LoVo (cell line): ENCODE measurements at places on chromosomes 3 and 15.

- DNase-seq: no peak
Observed at GRCh38 chr3:188465311-188465710, 311.4 kb downstream of the LPP start.

- no peak for DNase-seq
Observed at GRCh38 chr3:143538577-143538981, 309.7 kb downstream of the SLC9A9 start.

DNA sequence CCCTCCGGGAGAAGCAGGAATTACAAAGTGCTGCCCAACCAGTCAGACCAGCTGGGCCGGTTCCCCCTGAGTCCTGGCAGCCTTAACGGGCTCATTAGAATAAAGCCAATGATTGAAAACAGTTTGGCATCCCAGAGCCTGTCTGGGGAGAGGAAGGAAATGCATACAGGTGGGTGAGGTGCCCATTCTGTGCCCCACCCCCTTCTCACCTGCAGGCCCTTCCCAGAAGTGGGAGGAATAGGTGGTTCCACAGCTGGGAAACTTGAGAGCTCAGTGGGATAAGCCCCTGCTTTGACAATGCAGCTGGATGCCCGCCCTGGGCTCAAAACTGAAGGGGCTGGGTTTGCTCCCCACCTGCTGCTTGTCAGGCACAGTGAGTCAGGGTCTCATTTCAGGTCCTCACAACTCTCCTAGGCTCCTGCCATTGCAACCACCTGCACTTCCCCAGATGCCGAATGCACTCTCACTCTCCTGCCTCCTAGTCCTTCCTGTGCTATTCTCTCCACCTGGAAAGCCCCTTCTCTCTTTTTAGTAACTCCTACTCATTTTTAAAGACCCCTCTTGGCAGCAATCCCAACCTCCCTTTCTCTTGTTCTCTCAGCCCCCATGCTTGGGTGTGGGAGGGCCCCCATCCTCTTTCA is 5.5 kb upstream of the BUB1B start:
- DNase-seq: peak; percentile 76

DNA sequence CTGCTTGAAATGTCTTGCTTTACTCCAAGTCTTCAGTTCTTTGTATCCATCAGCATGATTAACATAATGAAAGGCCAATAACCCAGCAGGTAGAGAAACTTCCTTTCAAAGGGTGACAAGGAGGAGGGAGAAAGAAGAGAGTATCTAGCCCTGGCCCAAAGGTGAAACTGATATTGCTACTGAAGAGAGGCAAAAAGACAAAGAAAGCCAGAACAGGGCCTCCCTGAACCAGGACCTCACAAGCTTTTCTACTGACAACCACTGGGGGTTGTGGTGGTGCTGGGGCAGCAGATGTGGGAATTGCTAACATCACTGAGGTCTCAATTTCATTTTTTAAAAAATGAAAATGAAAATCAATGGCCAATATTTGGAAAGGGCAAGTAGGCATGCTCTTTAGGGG is 234.1 kb downstream of the RSL24D1 start:
- DNase-seq: no peak

DNA sequence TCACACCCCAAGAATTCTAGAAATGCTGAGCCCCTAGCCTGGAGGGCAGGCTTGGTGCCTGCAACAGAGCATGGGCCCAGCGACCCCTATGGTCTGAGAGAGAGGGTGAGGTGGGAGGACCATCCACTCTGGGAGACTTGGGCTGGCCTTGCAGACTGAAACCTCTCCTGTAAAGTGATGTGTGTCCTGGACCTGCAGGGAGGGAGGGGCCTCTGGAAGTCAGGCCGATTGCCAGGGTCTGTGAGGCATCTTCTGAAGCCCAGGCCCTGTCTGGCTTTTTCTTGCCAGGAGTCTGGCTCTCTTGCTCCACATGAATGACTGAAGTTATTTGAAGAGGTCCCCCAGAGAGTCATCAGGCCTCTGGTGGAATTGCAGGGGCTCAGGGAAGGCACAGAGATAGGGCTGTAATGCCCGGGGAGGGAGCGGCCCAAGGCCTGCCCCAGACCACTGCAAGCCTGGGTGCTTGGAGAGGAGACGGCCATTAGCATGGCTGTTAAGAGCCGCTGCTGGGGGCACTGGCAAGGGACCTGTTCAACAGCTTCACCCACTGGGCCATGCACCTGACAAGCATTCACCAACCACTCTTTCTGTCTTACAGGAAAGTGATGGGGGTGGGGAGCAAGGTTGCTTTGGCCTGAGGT is 56.0 kb upstream of the CHRNA7 start:
- no peak for DNase-seq

DNA sequence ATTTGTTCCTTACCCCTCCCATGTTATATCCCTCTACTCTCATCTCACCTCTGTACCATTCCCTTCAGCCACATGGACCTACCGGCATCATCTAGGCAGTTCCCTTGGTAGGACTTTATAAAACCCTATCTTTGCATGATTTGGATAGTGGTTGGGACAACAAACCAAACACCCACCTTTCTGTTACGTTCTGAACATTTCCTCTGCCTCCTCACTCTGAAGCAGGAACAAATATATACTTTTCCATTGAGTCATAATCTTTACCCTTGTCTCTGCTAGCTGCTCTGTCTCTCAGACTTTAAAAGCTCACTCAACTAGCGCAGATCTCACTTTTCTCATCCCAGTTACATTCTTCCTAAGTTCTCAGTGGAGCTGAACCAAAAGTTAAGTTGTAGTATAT is 17.8 kb downstream of the UBXN7 start:
- no peak for DNase-seq

DNA sequence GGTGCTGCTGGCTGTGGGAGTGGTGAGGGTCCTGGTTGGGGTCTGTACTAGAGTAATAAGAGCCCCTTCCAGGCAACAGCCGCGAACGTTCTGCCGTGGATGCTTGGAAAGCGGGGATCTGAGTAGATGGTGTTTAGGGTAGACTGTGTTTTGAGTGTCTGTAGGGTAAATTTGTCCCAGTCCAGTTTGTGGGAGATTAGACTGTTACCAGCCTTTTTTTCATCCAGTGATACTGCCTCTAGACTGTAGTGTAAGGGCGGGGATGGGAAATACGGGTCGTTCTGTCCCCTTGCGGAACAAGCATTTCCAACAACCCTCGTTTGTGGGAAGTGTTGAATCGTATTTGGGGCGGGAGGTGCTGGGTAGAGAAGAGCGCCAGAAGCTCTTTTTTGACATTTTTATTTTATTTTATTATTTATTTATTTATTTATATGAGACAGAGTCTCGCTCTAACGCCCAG is 424 bp downstream of the HAUS2 start:
- peak; percentile 46 for DNase-seq

DNA sequence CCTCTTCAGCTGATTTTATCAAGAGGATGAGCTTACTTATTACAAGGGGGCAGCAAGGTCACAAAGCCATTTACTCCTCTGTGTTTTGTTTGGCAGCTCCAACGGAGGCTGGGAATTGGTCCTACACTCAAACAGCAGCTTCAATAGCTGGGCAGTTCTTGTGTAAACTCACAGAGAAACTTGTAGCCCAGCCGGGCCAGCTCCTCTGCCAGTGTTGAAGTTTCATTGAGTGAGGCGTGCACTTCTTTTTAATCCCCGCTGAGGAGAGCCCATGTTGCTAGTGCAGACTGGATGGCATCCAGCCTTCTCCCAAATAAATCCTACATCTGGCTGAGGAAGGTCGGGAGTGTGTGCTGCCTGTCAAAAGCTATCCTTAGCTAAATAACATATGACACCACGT is 59.5 kb downstream of the BFSP2 start:
- DNase-seq: no peak

GRCh38 chr3:126766653-126767052 is 62.6 kb downstream of the CHCHD6 start:
- no peak for DNase-seq

GRCh38 chr15:99100245-99101173 is 4.4 kb upstream of the SYNM start:
- peak; percentile 83 for DNase-seq

DNA sequence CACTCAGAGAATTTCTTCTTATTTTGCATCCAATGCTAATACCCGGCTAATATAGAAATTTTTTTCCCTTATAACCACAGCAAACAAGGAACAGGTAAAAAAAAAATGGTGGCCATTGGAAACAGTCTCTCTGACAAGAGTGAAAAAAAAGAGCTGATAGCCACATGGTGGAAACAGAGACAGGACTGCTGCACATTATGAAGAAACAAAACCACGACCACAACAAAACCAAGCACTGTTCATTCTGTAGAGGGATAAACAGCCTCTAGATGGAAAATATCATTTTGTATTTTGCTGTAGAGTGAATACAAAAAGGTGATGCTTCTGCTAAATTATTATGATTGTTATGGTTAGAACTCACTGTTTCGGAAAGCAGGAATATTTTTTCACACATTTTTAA is 686.2 kb downstream of the NLGN1 start:
- DNase-seq: no peak

DNA sequence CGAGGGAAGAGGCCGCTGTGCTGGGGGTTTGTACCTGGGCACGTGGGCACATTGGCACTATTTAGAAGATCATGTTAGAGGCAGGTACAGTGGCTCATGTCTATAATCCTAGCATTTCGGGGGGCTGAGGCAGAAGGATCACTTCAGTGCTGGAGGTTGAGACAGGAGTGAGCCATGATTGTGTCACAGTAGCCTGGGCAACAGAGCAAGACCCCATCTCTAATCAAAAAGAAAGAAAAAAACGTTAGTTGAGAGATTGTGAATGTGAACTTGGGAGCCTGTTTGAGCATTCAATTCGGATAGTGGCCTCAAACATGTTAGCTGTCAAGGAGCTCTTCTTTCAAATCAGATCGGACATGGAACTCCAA is 36.6 kb downstream of the IDH2 start:
- no peak for DNase-seq

- peak; percentile 6 for DNase-seq
Observed at GRCh38 chr3:197793247-197793646, 2.2 kb downstream of the LRCH3 start.

DNA sequence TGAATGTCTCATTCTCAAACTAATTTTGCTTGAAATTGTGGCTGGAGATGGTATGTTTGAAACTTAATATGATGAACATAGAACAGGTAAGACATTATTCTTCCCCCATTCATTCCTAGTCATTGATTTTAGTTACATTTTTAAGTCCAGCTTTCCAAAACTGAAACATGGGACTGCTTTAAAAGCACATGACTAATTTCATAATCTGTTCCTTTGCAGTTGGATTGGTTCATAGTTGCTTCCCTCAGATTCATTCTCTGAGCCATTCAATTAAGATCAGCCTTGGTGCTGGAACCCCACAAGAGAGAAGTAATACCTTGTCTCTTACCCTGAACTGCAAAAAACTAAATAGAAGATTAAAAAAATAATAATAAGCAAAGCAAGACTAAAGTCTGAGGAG is 87.5 kb upstream of the TGFBR2 start:
- no peak for DNase-seq

DNA sequence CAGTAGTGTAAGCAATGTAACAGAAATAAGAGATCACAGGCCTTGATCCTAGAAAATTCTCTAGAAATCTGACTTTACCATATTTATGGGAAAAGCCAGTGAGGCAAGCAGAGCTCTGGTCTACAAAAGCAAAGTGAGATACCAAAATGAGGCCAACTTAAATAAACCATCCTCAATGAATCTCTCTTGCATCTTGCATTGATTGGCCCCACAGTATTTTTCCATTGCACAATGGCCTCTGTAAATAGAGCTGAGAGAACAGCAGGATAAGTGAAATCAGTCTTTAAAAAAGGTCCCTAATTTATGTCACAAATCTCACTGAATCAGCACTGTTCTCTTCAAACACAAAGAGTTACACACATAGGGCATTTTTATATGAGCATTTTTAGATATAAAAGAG is 8.9 kb downstream of the CFAP20DC start:
- DNase-seq: no peak

GRCh38 chr15:85500729-85501128 is 120.3 kb downstream of the AKAP13 start:
- DNase-seq: no peak

DNA sequence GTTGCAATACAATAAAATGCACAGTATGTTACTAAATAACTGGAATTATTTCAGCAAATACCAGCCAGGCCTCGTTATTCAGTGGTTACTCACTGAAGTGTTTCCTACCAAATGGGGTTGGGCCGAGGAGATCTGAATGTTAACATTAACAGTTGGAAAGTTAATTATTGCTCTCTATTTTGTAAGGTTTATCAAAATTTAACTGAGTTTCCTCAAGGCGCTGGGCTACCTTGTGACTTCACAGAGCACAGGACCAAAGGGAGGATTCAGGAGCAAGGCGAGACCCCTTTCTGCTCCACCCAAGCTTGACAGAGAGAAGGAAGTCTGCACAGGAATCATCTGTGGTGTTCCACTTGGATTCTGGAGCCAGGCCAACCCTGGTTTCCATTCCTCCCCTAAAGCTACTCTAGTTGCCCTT is 21.6 kb downstream of the ADAMTS9 start:
- no peak for DNase-seq

GRCh38 chr3:80785475-80785874 is 976.0 kb downstream of the GBE1 start:
- no peak for DNase-seq

GRCh38 chr3:44108481-44108880 is 133.2 kb upstream of the TOPAZ1 start:
- no peak for DNase-seq

- no peak for DNase-seq
Observed at GRCh38 chr15:70882361-70882760, 9.9 kb downstream of the THAP10 start.

DNA sequence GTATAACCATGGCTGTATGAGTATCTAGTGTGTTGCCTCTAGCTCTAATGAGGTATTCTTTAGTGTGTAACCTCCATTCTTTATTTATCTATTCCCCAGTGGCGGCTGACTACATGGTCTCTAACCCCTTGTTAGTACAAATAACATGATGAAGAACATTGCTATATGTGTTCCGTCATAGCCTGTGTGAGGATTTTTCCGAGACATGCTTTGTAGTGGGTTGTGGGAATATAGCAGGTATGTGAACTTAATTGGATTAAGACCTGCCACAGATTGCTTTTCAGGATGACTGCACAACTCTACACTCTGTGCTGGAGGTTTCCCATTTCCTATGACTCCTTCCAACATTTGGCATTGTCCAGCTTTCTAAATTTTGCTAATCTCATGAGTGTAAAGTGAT is 563.4 kb downstream of the ROBO1 start:
- DNase-seq: no peak

GRCh38 chr3:189646853-189647542 is 15.8 kb downstream of the TP63 start:
- no peak for DNase-seq

DNA sequence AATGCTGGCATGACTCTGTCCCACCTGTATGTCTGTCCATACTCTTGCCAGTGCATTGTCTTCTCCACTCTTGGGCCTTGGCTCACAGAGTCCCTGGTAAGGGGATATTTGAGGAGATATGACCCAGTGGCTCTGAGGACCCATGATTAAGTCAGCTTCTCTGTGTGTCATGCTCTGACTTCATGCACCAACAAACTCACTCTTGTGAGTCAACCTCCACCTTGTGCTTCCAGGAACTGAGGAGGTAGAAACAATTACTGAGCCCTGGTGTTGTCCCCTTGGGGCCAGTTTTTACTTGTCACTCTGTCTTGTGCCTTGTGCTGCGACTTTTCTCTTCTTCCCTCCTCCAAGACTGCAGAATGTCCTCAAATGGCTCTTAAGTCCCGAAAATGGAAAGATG is 127.1 kb downstream of the ABHD5 start:
- DNase-seq: no peak
